Psoas muscle (tissue), 8 donors: ENCODE measurements at places on chromosomes 6 and 20. TPM values are rescaled to one million over a fixed set of nuclear protein-coding genes. Genes with fewer than 3 reads are reported as not detected.
A peak's percentile ranks its signal among the peaks of the same experiment; 100 is the strongest.

Gene ADGB
- total RNA-seq = not detected

Gene OLIG3
- total RNA-seq = not detected

Gene FOXP4
- 6.4 TPM for total RNA-seq

Gene FAM120B
- 17.2 TPM for total RNA-seq

Gene GHRH
- total RNA-seq = not detected

Gene TFAP2D
- not detected for total RNA-seq

Gene TSPO2
- total RNA-seq = not detected

GRCh38 chr6:155959898-155960495 is 504.4 kb upstream of the NOX3 start:
- H3K4me1 ChIP-seq = no peaks in the 10 kb centered on the region
- H3K27me3 ChIP-seq = no peaks in the 10 kb centered on the region
- H3K36me3 ChIP-seq = no peaks in the 10 kb centered on the region
- no peak for DNase-seq
- H3K27ac ChIP-seq = no peak overlapping the region
- no peak overlapping the region for H3K4me3 ChIP-seq

GRCh38 chr20:4978050-4978918 is 23.0 kb downstream of the SLC23A2 start:
- DNase-seq = no peak
- H3K4me3 ChIP-seq = no peak overlapping the region
- H3K27me3 ChIP-seq = no peaks in the 10 kb centered on the region
- H3K36me3 ChIP-seq = no peaks in the 10 kb centered on the region
- no peak overlapping the region for H3K27ac ChIP-seq

GRCh38 chr6:129683601-129684322 is 26.2 kb downstream of the ARHGAP18 start:
- H3K27me3 ChIP-seq = no peaks in the 10 kb centered on the region
- peaks cover 51% of the 10 kb centered on the region for H3K4me1 ChIP-seq
- peak; percentile 84 for DNase-seq
- peak overlapping the region; percentile 90 for H3K27ac ChIP-seq
- H3K4me3 ChIP-seq = peak overlapping the region; percentile 15

- no peaks in the 10 kb centered on the region for H3K4me1 ChIP-seq
- H3K27ac ChIP-seq = no peak overlapping the region
- H3K4me3 ChIP-seq = no peak overlapping the region
- H3K27me3 ChIP-seq = peaks cover 8% of the 10 kb centered on the region
- no peaks in the 10 kb centered on the region for H3K36me3 ChIP-seq
These were observed 13.2 kb downstream of the ELOVL2 start for GRCh38 chr6:11030904-11031303.

- no peaks in the 10 kb centered on the region for H3K4me1 ChIP-seq
- H3K27ac ChIP-seq = no peak overlapping the region
- no peaks in the 10 kb centered on the region for H3K27me3 ChIP-seq
- DNase-seq = no peak
These were observed 89.3 kb upstream of the SLC22A23 start for GRCh38 chr6:3546121-3546520.

DNA sequence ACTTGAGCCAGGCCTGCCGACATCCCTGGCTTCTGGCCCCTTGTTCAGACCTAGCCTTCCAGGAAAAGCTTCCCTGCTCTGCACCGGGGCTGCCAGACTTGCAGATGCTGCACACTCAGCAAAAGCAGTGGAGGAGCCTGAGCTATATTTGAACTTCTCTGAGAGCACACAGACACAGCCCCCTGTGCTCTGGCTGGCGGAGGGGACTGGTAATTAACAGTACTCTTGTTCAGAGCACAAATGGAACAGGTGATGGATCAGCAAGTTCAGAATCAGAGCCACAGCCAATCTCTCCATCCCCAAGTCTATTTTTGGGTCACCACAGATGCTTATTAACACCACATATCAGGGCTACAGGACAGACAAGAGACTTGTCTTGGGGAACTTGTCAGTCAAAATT is 27.6 kb upstream of the RIMS4 start:
- DNase-seq = no peak
- no peaks in the 10 kb centered on the region for H3K36me3 ChIP-seq

- H3K27ac ChIP-seq = no peak overlapping the region
- no peaks in the 10 kb centered on the region for H3K36me3 ChIP-seq
- no peak overlapping the region for H3K4me3 ChIP-seq
These were observed 3.1 kb upstream of the TENT5A start for GRCh38 chr6:81755551-81755950.

- no peaks in the 10 kb centered on the region for H3K36me3 ChIP-seq
- H3K4me1 ChIP-seq = peaks cover 5% of the 10 kb centered on the region
- no peak overlapping the region for H3K27ac ChIP-seq
- H3K4me3 ChIP-seq = peak overlapping the region; percentile 38
- DNase-seq = peak; percentile 65
These were observed 68.8 kb downstream of the CDC5L start for GRCh38 chr6:44456070-44456965.

- no peak for DNase-seq
- peaks cover 1% of the 10 kb centered on the region for H3K4me1 ChIP-seq
- no peaks in the 10 kb centered on the region for H3K27me3 ChIP-seq
- H3K36me3 ChIP-seq = peaks cover 6% of the 10 kb centered on the region
- no peak overlapping the region for H3K4me3 ChIP-seq
These were observed 44.3 kb downstream of the KCNS1 start for GRCh38 chr20:45056473-45057173.

DNA sequence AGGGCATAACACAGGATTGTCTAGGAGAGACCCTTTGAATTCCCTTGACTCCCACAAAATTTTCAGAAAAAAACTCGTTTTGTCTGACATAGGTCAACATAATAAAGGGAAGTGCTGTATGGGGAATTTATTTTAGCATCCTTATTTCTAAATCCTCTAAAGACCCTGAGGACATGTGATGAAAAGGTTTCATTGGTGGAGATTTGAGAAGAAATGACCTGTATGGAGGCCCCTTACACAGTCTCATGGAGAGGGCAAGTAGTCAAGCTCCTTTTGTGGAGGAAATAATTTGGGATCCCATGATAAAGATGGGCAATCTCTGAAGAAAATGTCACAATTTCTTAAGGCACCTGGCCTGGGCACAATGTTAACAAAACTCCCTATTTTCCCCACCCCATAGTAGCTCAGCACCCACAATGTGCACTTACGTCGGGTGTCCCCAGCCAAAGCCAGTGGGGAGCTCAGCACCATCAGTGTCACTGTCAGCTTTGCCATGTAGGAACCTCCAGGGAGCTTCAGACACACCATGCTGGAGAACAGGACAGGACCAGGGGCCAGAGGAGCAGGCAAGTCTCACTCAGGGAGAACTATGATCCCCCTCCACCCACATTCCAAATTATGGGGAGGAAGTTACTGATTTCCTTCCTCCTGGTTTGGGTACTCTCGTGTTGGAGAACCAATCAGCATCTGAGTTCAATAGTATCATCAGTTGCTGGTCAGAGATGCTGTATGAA is at the start of gene HLA-DRB5:
Gene HLA-DRB5, minus strand, starts transcription at position 591 of the 734 bp plus-strand sequence. Its CDS starts 63 bp downstream, at position 528.
- H3K4me1 ChIP-seq = no peaks in the 10 kb centered on the region
- no peaks in the 10 kb centered on the region for H3K36me3 ChIP-seq
- H3K27me3 ChIP-seq = no peaks in the 10 kb centered on the region

DNA sequence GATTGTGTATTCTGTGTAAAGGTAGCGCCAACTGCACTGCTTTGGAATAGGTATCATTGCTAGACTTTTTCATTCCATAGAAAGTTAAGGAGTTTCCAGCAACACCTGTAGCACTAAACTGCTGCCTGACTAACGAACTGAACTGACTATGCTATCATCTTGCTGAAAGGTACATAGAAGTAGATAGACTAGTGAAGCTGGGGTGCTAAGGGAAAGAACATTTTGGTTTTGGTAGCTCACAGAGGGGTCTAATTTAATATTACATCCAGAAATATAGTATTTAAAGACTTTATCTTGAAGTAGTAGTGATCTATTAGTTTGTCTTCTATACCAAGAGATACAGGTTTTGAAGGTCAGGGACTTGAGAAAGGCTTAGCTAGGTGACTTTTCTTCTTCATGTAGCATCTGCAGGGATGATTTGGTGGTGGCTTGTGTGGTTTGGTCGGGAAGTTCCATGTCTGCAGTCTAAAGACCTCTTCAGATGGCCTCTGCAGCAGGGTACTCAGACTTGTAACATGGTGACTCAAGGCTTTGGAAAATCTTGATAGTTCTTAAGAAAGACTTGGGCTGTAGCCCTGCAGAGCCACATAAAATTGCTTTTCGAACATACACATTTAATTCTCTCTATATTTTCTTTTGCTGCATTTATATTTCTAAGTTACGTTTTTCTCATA is 10.2 kb downstream of the SENP6 start:
- H3K27ac ChIP-seq = peak overlapping the region; percentile 33
- H3K36me3 ChIP-seq = no peaks in the 10 kb centered on the region

GRCh38 chr6:31836047-31836473 is 8.5 kb downstream of the HSPA1B start:
- H3K4me3 ChIP-seq = peak overlapping the region; percentile 86
- H3K27ac ChIP-seq = peak overlapping the region; percentile 90
- peaks cover 42% of the 10 kb centered on the region for H3K4me1 ChIP-seq

DNA sequence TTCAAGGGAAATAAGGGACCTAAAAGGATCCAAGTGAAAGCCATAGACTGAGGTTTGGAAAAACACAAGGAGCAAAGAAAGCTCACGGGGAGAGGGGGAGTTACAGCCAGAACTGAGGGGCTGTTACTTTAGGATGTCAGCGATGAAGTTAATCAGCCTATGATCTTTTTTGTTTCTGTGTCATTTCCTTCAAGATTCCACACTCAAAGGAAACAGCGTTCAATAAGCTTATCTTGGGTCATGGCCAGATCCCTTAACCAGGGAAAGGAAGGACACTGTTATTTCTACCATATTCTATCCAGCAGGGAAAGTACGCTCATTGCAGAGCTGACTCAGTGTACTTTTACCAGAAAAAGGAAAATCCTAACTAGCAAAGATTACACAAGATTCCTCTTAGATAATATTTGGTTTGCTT is 132.8 kb downstream of the PFDN4 start:
- H3K27ac ChIP-seq = no peak overlapping the region
- no peaks in the 10 kb centered on the region for H3K36me3 ChIP-seq
- H3K27me3 ChIP-seq = no peaks in the 10 kb centered on the region

- H3K36me3 ChIP-seq = no peaks in the 10 kb centered on the region
- DNase-seq = no peak
- H3K4me3 ChIP-seq = no peak overlapping the region
- no peaks in the 10 kb centered on the region for H3K4me1 ChIP-seq
- H3K27me3 ChIP-seq = no peaks in the 10 kb centered on the region
These were observed 50.8 kb downstream of the IL22RA2 start for GRCh38 chr6:137122612-137123011.

- DNase-seq = no peak
- no peaks in the 10 kb centered on the region for H3K27me3 ChIP-seq
- H3K36me3 ChIP-seq = no peaks in the 10 kb centered on the region
These were observed 200.9 kb downstream of the DLL1 start for GRCh38 chr6:170089963-170090362.

GRCh38 chr6:63355632-63356031 is 35.8 kb upstream of the LGSN start:
- H3K4me3 ChIP-seq = no peak overlapping the region
- no peaks in the 10 kb centered on the region for H3K36me3 ChIP-seq
- H3K4me1 ChIP-seq = peaks cover 4% of the 10 kb centered on the region
- H3K27me3 ChIP-seq = no peaks in the 10 kb centered on the region
- DNase-seq = no peak

DNA sequence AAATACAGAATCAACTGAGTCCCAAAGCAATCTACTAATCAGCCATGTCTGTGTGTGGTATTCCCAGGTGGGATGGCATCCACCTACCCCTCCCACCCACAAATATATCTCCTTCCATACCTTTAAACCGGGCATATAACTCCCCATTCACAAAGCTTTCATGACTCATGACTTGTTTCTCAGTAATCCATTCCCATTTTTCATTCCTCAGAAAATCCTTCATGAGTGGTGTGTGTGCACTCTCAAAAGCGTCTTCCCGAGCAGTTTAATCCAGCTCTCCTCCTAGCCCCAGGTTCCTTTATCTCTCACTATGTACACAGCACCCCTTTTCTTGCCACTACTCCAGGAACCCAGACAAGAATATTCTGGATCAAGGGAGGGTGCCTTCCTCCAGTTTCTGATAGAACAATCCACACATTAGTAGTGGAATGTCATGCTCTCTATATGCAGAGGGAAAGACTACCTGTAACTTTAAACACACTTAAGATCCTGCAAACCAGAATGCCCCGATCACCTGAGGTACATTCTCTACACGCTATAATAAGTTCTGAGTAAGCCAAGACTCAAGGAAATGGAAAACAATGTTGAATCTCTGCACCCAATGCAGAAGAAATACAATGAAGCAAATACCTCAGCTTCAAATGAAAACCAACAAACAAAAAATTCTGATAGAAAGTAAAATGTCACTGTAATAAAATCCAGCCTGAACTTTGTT is 55.7 kb upstream of the IPCEF1 start:
- no peaks in the 10 kb centered on the region for H3K27me3 ChIP-seq
- H3K4me1 ChIP-seq = peaks cover 33% of the 10 kb centered on the region
- no peak for DNase-seq
- H3K4me3 ChIP-seq = no peak overlapping the region

DNA sequence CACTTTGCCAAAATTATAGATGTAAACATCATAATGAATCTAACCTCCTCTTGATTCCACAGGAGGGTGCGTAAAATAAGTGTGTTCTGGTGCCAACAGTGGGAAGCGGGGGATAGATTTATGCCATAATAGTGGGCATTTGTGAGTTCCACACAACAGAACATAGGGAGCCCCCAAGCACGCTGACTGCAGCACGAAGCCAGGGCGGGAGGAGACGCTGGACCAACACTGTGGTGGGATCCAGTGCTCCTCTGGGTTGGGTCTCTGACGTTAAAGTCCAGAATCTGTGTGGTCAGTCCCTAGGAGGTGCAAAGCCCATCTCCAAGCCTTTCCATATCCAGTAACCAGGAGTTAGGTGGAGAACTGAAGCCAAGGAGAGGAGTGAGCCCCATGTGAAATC is 1.8 kb upstream of the TTLL2 start:
- H3K4me3 ChIP-seq = no peak overlapping the region
- no peaks in the 10 kb centered on the region for H3K36me3 ChIP-seq
- no peak overlapping the region for H3K27ac ChIP-seq

GRCh38 chr20:9617940-9618339 is 103.5 kb downstream of the LAMP5 start:
- H3K4me3 ChIP-seq = no peak overlapping the region
- DNase-seq = no peak
- no peak overlapping the region for H3K27ac ChIP-seq
- H3K27me3 ChIP-seq = no peaks in the 10 kb centered on the region
- H3K4me1 ChIP-seq = no peaks in the 10 kb centered on the region
- H3K36me3 ChIP-seq = no peaks in the 10 kb centered on the region

GRCh38 chr6:115514656-115515055 is 546.0 kb downstream of the FRK start:
- no peak overlapping the region for H3K4me3 ChIP-seq
- H3K4me1 ChIP-seq = no peaks in the 10 kb centered on the region
- H3K27me3 ChIP-seq = no peaks in the 10 kb centered on the region
